ENCODE measurements at places on chromosomes 7 and 10.

GRCh38 chr10:94613-95012 lies 40.6 kb upstream of the ZMYND11 start:
- DNase-seq, result no peak

- no peak for DNase-seq
Observed at GRCh38 chr7:154765118-154765517, 237.8 kb downstream of the PAXIP1 start.

DNA sequence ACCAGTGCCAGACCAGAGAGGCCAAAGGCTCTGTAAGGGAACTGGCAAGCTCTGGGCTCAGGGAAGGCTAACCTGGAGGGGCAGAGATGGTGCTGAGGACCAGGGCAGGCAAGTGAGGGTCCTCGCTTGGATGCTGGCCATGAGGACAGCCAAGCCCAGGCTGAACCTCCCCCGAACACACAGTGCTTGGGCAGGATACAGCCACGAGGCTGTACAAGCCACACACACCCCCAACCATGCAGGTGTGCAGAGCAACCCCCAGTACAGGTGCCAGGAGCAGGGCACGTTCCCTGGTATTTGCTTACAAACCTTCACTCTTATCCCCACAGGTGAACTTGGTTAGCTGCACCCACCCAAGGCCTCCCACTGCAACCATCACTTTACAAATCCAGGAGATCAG lies 185.7 kb downstream of the GRID1 start:
- DNase-seq, result no peak

DNA sequence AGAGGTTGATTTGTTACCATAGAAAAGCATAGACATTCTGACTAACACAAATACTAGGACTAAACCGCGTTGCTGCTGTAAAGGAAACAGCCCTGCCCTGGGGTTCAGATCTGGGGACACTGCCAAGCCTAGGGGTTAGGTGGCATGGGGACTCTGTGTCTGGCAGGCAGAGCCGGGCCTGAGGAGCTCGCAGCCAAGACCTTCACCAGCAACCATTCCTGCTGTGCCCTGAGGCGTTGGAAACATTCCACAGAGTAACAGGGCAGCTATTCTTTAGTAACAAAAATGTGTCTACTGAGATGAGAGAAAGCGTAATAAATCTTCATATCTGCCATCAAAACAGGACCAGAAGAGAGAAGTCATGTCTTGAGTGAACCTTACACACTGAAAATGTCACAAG lies 280.5 kb downstream of the POM121L12 start:
- no peak for DNase-seq

- DNase-seq, result no peak
Observed at GRCh38 chr10:34528320-34528719, 286.8 kb downstream of the PARD3 start.

- DNase-seq, result no peak
Observed at GRCh38 chr10:27801171-27801785, 55.7 kb upstream of the MKX start.

- no peak for DNase-seq
Observed at GRCh38 chr7:128164061-128164954, 76.8 kb upstream of the LEP start.

DNA sequence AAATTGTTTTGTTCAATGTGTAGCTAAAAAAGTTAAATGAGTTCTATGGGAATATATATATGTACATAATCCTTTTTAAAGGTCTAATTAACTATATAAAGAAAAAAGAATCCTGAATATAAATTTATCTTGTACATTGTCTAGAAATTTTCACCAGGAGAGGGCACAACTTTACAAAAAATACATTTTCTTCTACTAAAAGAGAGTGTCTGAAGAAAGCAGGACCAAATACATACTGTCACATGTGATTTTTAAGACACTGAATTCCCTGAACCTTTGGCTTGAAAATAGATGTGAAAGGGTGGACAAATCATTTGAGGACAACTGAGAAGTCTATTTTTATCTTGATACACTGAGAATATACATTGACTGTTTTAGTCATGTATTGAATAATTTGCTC lies 204.3 kb downstream of the DGKB start:
- DNase-seq, result no peak

GRCh38 chr7:80665526-80665925 lies 27.1 kb downstream of the CD36 start:
- no peak for DNase-seq

DNA sequence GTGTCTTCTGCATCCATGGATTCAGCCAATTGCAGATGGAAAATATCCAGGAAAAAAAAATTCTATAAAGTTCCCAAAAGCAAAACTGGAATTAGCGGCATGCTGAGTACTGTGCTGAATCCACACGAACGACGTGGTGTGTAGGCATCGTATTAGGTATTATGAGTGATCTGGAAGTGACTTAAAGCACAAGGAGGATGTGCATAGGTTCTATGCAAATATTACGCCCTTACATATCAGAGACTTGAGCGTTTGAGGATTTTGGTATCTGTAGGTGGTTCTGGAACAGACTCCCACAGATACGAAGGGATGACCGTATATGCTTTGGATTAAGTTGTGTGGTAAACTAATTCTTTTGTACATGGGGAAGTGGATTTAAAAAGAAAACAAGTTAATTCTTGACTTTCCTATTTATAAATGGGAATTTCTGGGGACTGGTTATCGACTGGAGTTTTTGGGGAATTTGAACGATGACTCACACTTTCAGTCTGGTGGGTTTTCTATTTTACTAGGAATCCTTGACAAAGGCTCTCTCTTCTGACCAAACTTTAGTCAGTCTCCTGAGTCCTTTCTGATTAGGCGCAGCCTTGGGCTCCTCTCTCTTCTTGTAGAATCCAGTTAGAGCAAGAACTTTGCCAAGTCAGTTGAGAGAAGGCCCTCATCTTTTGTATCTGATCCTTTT lies 5.4 kb upstream of the NUB1 start:
- DNase-seq, result no peak

- no peak for DNase-seq
Observed at GRCh38 chr10:77727481-77727880, 89.9 kb upstream of the KCNMA1 start.

GRCh38 chr10:121999301-121999700 lies 10.3 kb downstream of the TACC2 start:
- DNase-seq, result no peak

GRCh38 chr7:143040209-143040715 lies 11.9 kb upstream of the OR6V1 start:
- no peak for DNase-seq

DNA sequence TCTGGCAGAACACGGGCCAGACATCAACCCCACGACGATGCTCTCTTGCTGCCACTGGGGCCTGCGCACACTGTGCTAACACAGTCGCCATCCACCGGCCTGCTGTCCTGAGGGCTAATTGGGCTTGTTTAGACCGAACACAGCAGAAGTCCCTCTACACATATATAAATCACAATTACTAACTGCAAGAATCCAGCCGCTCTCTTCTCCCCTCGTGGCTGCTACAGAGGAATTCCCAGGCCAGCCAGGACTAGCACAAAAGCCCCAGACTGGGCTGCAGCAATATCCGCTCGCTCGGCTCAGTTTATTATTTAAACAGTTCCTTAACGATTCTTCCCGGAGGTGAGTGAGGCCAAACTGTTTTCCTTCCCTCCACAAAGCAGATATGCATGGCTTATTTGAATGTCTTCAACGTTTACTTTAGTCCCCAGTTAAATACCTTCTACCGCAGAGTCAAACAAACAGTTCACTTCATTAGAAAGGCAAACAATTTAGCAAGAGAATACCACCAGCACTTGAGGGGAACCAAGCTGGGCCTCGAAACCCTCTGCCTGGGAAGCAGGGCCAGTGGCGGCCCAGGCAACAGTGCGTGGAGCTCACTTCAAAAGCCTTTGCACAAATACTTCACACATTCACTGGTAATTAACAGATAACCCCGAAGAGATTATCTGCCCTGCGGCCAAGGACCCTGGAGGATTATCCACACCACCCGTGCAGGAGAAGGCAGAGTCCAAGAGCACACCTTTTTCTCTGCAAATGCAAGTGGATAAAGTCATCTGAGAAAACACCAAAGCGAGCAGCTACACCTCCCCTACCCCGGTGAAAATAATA lies 145.3 kb downstream of the GLI3 start:
- DNase-seq, result no peak

DNA sequence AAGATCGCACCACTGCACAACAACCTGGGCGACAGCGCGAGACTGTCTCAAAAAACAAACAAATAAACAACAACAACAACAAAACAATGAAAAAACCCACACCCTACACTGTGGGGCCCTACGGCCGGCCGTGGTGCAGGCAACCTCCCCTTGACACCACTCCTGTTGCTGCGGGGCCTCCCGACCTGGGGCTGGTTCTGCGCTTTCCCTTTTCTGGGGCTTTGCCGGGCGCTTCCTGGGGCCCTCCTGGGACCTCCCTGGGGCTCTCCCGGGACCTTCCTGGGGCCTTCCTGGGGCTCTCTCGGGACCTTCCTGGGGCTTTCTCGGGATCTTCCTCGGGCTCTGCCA lies 46.6 kb downstream of the INSIG1 start:
- DNase-seq, result no peak

- DNase-seq, result no peak
Observed at GRCh38 chr7:5532536-5533335, 109.1 kb upstream of the TNRC18 start.

- no peak for DNase-seq
Observed at GRCh38 chr7:98930921-98931320, 52.6 kb downstream of the TRRAP start.

DNA sequence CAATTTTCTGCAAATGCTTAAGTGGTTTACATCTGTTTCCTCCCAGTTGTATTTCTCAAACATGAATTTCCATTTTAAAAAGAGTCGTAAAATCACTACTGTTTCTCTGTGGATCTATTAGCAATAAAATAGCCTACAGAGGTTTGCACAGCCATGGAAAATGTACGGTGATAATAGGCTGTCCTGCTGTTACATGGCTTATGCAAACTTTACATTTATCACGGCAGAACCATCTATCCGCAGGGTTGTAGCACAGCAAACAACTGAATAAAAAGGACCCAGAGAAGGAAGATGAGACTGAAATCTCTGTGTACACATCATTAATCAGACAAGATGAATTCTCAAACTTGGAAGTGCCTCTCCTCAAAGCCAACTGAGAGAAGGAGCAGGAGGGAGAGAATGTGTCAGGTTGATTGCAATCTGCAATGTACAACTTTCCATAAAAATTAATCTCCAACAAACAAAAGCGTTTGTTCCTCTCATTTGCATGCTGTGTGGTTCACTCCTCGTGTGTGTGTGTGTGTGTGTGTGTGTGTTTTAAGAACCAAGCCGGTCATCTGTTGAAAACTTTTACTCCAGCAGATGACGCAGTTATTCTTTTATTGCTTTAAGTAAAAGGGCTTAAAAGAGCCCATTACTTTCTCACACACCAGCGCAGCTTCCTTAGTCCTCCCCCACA lies 279.3 kb downstream of the SKAP2 start:
- DNase-seq, result no peak

DNA sequence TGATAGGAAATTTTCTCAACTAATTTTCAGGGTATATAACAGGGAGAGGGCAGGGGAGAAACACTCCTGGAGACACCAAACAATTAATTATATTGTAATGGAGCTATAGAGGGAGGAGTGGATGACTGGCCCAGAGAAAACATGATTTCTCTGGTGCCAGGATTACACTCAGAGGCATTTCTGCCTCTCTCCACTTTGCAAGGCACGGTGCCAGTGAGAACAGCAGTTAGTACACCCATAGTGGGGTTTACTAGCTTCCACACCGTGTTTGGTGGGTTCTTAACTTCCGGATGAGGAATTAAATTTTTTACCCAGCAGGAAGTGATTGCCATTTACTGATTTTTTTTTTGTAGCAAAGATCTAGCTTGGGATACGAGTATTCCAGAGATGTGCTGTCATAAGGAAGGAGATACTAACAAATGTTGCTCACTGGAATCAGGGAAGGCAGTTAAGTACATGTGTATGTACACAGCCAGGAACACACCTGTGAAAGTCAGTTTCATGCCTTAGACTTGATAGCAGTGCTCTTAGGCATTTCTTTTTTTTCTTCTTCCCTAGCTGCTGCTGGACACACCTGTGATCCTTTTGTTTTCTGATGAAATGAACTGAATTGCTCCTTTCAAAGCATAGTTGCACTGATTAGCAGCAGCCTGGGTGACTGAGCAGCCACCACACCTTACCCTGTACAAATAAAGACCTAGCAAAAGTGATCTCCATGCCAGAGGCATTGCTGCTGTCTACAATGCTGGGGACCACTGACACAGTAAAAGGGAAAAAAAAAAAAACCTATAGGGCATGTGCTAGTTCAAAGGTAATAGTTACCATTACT lies 58.1 kb downstream of the POLL start:
- no peak for DNase-seq

DNA sequence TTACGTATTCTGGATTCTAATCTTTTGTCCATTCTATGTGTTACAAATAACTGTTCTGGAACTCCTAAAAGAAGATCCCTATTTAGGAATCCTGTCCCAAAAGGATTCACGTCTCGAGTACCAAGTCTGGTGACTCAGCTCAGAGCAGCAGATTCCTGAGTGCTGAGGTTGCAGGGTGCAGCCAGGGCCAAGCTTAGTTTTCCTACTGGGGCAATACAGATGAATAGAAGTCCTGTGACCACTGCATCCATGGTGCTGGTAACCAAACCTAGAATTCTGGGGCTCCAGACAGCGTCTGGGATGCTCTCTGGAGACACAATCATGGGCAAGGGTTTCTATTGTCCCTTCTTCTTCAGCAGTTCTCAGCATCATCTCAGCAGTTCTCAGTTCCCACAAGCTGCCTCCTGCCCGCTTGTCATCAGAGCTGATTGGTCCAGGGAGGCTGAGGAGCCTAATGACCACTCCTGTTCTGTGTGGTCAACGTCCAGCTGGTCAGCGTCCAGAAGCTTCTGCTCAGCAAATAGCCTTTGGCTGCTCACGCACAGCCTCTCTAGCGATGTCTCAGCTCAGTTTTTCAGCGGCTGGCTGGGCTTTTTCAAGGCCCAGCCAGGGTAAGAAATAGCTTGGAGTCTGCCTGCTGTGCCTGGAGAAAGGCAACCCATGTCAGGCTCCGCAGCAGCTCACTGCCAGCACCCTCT lies 50.4 kb upstream of the C7orf33 start:
- DNase-seq, result no peak

- no peak for DNase-seq
Observed at GRCh38 chr7:93858857-93859256, 31.7 kb downstream of the TFPI2 start.

GRCh38 chr7:28096713-28097112 lies 83.9 kb downstream of the JAZF1 start:
- peak; percentile 1 for DNase-seq

Measured in stimulated activated CD4-positive, alpha-beta T cell treated with anti-CD3 and anti-CD28 coated beads, Interleukin-1b, Interleukin-23, amount 100 ng/mL, for 1 hour (primary cell).